ENCODE measurements at places on chromosomes 2 and 18.
A peak's percentile ranks its signal among the peaks of the same experiment; 100 is the strongest.

DNA sequence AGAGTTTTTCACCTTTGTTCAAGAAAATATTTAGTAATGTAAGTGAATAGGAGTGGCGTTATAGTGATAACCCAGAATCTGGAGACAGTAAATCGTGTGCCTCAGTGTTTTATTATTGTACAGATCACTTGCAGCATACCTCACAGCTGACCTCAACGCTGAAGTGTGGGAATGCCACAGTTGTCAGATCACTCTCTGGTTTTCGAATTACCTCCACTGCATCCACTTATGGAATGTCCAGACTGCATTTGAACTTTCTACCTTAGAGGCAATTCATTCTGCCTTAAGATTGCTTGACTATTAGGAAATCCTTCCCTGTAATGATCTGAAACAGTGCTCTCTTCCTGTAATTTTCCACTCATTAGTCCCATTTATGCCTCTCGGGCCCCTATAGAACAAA lies 164.5 kb upstream of the ALPP start:
- DNase-seq, result no peak

DNA sequence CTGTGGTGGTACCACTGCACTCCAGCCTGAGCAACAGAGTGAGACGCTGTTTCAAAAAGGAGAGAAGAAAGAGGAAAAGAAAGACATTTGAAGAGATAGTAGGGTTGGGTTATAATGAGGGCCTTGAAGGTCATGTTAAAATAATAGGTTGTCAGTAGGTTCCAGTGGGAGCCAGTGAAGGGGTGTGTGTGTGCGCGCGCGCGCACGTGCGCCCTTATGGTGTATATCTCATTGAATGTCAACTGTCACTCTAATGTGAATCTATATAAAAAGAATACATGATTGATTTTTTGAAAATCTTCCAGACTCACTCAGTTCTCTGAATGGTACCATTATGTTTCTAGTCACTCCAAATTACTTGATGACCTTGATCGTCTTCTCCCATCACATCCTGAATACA lies 9.1 kb downstream of the ZCCHC2 start:
- no peak for DNase-seq

DNA sequence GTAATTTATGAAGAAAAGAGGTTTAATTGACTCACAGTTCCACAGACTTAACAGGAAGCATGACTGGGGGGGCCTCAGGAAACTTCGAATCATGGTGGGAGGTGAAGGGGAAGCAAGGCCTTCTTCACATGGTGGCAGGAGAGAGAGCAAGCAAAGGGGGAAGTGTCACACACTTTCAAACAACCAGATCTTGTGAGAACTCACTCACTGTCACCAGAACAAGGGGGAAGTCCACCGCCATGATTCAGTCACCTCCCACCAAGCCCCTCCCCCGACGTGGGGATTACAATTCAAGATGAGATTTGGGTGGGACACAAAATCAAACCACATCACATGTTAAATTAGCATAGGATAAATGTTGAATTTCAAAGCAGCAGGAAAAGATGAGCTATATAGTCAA lies 56.2 kb downstream of the STRADB start:
- DNase-seq, result no peak

DNA sequence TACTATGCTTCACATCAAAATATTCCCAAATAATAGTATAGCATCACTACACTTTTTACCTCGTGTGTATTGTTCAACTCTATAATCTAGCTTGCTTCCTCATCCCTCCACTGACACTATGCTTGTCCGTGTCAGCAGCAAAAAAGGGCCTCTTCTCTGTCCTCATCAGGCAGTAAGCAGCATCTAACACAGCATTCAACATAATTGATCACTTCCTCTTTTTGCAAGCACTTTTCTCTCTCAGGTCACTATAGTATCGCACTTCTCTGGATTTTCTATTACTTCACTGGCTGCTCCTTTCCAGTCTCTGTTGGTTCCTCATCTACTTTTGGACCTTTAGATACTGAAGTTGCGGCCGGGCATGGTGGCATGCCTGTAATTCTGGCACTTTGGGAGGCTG lies 64.9 kb upstream of the ZSWIM2 start:
- no peak for DNase-seq

GRCh38 chr2:74099835-74100234 lies 47.9 kb downstream of the BOLA3 start:
- DNase-seq, result no peak

- DNase-seq, result peak; percentile 88
Observed at GRCh38 chr18:23377669-23378301, 75.3 kb upstream of the RIOK3 start.

- DNase-seq, result peak; percentile 32
Observed at GRCh38 chr2:46829231-46829995, 86.2 kb downstream of the MCFD2 start.

DNA sequence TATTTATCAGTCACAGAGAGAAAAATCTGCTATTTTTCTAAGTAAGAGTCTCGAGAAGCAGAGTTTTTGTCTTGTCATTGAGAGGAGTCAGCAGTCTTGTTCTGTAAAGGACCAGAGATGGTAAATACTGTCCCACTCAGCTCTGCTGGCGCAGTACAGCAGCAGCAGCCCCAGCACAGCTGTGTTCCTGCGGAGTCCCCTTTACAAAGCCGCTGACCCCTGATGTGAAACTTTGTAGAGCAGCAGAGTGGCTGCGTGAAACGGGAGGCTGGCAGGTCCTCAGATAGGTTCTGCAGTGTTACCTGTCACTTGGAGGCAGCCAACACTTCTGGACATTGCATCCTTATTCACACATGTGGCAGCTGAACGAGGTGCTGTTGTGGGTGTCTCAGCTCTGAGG lies 45.2 kb downstream of the TMEM185B start:
- no peak for DNase-seq

DNA sequence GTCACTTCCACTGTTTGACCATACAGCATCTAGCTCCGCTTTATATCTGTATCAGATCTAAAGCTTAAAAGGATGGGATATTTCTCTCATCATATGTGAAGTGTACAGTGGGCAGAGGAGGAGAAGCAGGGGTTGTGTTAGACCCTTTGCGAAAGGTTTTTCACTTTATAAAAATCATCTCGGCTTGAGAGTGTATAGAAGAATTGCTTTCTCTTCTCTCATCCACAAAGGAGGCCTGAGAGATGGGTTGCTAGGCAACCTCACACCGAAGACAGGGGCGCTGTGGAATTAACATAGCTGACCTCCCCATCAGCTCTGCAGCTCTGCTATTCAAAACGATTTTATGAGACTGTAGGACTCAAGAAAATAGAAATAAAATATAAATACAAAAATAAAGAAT lies 70.2 kb upstream of the GALNT3 start:
- DNase-seq, result no peak

Data from EH (cell line).